ENCODE measurements at places on chromosomes 12 and 14. TPM values are rescaled to one million over a fixed set of nuclear protein-coding genes. Genes with fewer than 3 reads are reported as not detected.
A peak's percentile ranks its signal among the peaks of the same experiment; 100 is the strongest.

- no peak overlapping the region for H3K27ac ChIP-seq
- H3K4me1 ChIP-seq: peaks cover 26% of the 10 kb centered on the region
- peaks cover 88% of the 10 kb centered on the region for H3K27me3 ChIP-seq
- H3K4me3 ChIP-seq: no peak overlapping the region
Measured at GRCh38 chr12:114691196-114691595, 7.2 kb upstream of the TBX3 start.

GRCh38 chr12:14956024-14956891, 5.1 kb downstream of the ARHGDIB start:
- DNase-seq: no peak
- no peak overlapping the region for H3K4me3 ChIP-seq
- H3K4me1 ChIP-seq: peaks cover 3% of the 10 kb centered on the region
- no peaks in the 10 kb centered on the region for H3K36me3 ChIP-seq
- no peak overlapping the region for H3K27ac ChIP-seq

- H3K27ac ChIP-seq: no peak overlapping the region
- H3K27me3 ChIP-seq: peaks cover 9% of the 10 kb centered on the region
- no peak overlapping the region for H3K4me3 ChIP-seq
- DNase-seq: no peak
Measured at GRCh38 chr14:101365329-101366158, 195.8 kb upstream of the DIO3 start.

KLHL33 gene
- 1.1 TPM for total RNA-seq

KLRC3 gene
- total RNA-seq: 0.09 TPM

DNA sequence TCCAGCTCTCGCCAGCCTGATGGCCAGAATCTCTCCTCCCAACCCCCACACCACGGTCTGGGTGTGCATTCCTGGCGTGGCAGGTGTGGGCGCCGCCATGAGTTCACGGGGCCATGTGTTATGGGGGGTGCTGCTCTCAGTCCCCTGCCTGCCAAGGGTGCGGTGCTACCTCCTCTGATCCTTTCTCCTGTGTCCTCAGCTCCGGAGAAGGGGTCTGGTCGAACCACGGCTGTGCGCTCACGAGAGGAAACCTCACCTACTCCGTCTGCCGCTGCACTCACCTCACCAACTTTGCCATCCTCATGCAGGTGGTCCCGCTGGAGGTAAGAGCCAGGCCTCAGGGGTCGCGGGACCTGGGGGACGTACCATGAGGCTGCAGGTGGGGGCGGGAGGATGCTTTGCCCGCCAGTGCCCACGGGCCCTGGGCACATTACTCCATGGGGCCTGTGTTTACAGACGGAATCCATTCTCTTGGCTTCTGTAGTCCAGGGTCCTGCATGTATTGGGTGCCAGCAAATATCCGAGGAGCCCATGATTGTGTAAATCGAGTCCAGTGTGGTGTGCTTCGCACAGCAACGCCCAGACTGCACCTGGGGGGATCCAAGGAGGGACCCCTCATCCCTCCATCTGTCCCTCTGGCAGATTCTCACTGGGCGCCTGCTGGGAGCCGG, 130.8 kb downstream of the ADGRD1 start:
- no peak for DNase-seq
- H3K27ac ChIP-seq: no peak overlapping the region
- no peaks in the 10 kb centered on the region for H3K27me3 ChIP-seq
- no peaks in the 10 kb centered on the region for H3K4me1 ChIP-seq
- H3K36me3 ChIP-seq: no peaks in the 10 kb centered on the region

DNA sequence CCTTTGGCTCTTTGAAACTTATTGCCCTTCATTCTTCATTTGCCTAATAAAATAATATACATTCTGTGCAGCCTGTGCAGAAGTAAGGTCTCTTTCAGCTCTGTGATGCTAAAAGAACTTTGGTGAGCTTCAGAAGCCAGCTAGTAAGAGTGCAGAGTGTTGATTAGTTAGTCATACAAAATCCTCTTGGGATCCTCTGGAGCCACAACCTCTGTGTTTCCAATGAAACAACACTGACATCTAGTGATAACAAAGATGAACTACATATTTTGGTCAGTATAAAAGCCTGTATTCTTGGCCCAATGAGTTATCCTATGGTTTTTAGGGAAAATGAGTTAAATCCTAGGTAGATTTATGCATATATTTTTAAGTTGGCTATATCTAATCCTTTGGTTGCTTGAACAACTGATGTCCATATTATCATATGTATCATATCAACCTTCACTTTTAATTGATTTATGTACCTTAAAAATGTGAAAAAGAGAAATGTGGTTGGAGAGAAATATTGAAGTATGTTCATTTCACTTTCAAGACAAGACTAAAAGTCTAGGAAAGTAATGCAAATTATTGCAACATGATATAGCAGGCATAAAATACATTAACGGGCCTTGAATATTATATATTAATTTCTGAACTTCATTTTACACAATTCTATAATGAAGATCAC, 158.4 kb downstream of the KLHL28 start:
- H3K27ac ChIP-seq: no peak overlapping the region
- H3K4me3 ChIP-seq: no peak overlapping the region
- DNase-seq: peak; percentile 75
- no peaks in the 10 kb centered on the region for H3K4me1 ChIP-seq

DNA sequence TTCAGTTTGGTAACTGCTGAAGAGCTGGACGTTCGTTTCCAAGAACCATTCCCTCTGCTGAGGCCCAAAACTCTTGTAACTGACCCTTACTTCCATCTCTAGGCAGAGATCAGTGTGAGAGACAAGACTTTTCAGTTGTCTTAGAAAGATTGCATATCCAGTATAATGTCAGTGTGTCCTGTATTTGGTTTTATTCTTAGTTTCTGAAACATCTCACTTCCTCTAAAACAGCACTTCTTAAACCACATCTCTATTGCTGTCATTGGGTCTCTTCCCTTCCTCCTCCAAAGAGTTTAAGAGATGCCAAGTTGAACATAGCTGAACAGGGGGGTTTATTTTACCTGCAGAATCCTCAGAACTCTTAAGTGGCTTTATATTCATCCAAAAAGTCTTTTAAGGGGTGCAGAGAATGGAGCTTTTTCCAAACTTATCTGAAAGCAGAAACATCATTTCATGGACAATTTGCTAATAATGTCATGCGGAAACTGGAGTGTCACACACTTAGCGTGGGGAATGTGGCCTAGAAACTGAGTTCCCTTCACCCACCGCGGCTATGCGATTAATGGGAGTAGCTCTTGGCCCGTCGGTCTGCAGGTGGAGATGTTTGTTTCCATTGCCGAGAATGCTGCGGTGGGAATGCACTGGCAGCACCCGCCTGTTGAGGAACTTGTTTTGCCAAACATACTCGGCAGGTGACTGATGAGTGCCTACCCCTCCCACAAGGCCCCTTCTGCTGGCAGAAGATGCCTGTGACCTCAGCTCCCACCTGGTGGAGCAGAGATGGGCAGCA, 148.2 kb downstream of the ADGRD1 start:
- H3K4me3 ChIP-seq: no peak overlapping the region
- H3K36me3 ChIP-seq: no peaks in the 10 kb centered on the region
- peaks cover 2% of the 10 kb centered on the region for H3K27me3 ChIP-seq
- no peak overlapping the region for H3K27ac ChIP-seq

HVCN1 gene
- 5.6 TPM for total RNA-seq

- H3K27me3 ChIP-seq: no peaks in the 10 kb centered on the region
- DNase-seq: peak; percentile 31
- no peak overlapping the region for H3K27ac ChIP-seq
- peaks cover 4% of the 10 kb centered on the region for H3K4me1 ChIP-seq
Measured at GRCh38 chr12:96514328-96514727, 25.0 kb downstream of the CFAP54 start.

ALDH1L2 gene
- total RNA-seq: 7.5 TPM

- DNase-seq: no peak
- no peak overlapping the region for H3K4me3 ChIP-seq
- no peaks in the 10 kb centered on the region for H3K4me1 ChIP-seq
Measured at GRCh38 chr12:104094284-104094683, 30.0 kb downstream of the HCFC2 start.

OTUB2 gene
- total RNA-seq: 0.93 TPM

GRCh38 chr12:55932551-55932910, 1.6 kb downstream of the DGKA start:
- DNase-seq: peak; percentile 48
- H3K4me1 ChIP-seq: peaks cover 36% of the 10 kb centered on the region
- peak overlapping the region; percentile 13 for H3K27ac ChIP-seq
- H3K27me3 ChIP-seq: peaks cover 12% of the 10 kb centered on the region
- peak overlapping the region; percentile 72 for H3K4me3 ChIP-seq
- no peaks in the 10 kb centered on the region for H3K36me3 ChIP-seq

DNA sequence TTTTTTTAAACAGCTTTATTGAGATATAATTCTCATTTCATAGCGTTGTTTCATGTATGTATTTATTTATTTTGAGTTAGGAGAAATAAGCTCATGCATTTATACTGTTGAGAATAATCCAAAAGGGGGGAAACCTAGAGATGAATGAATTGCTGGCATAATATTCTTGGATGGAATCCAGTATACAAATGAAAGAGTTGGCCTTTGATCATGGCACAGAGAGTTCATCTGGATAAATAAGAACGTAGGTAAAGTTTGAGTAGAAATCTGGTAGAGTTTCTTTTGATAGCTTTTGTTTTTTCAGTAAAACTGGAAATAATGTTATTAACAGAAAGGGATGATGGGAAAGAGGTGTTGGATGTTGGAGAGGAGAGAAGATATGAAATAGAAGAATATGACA, 166.2 kb downstream of the LRRK2 start:
- no peak overlapping the region for H3K27ac ChIP-seq
- DNase-seq: no peak
- H3K27me3 ChIP-seq: no peaks in the 10 kb centered on the region
- no peaks in the 10 kb centered on the region for H3K4me1 ChIP-seq

PMCH gene
- not detected for total RNA-seq

DNA sequence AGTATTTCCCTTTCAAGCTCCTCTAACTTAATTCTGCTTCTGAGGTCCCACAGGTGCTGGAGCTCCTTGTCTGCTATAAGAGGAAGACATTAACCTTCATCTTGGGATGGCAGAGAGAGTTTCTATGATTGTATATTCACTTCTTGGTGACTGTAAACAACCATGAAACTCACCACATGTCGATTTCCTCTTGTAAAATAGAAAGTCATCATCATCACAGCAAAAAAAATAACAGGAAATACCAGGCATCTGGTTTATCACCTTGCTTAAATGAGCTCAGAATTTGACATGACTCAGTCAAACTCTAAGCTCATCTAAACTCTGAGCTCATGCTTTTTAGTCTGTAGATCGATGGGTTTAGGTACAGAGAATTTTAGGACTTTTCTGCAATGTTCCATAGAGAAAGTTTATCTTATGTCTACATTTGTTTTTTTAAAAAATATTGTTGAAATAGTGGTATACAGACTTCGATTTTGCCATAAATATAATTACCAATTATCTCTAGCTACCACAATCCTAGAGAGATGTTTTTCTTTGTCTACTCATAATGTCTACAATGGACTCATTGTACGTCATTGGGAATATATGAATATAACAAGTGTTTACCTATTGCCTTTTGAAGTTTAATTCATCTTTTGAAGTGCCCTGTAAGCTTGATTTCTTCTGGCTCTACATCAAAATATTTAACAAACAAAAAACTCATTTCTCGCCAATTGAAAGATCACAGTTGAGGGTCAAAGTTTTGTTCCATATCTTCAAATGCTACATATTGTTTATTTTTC, 58.4 kb downstream of the IGF1 start:
- peaks cover 5% of the 10 kb centered on the region for H3K36me3 ChIP-seq
- H3K27me3 ChIP-seq: no peaks in the 10 kb centered on the region
- H3K4me1 ChIP-seq: peaks cover 4% of the 10 kb centered on the region
- H3K27ac ChIP-seq: no peak overlapping the region
- no peak overlapping the region for H3K4me3 ChIP-seq

DNA sequence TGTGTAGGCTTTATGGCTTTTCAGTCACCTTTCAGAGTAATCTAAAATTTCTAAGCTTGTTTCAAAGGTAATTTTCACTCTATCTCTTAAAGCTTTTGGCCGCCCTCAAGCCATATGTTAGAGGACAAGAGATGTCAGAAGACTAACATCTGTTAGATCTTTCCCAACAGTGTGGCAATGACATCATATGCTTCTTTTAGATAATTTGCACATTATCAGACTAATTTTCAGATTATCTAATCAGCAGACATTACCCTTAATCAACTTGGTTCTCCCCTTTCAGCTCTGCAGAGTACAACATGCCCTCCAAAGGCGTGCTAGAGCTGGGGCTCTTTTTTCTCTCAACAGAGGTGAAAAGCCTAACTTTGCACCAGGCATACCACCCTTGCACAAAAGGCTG, 207.1 kb downstream of the DPF3 start:
- H3K4me3 ChIP-seq: no peak overlapping the region
- no peaks in the 10 kb centered on the region for H3K4me1 ChIP-seq
- peaks cover 3% of the 10 kb centered on the region for H3K27me3 ChIP-seq
- H3K27ac ChIP-seq: no peak overlapping the region

TGM1 gene
- 0.71 TPM for total RNA-seq

DNA sequence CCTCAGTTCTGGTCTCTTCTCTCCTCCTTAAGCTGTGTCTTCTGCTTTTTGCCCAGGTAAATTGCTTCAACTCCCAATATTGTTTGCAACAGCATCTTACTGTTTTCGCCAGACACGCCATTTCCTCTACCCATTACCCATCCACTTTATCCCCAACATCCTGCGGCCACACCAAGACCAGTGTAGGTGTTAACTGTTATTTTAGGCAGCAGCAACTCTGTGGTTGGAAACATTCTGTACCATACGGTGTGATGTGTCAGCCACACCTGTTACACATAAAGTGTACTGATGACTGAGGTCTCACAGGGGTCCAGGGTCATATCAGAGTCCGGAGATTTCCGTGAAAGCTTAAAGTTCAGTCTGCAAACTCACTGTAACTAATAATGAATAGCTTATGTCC, 21.8 kb upstream of the KLRD1 start:
- no peak overlapping the region for H3K4me3 ChIP-seq
- no peak for DNase-seq
- no peak overlapping the region for H3K27ac ChIP-seq
- no peaks in the 10 kb centered on the region for H3K4me1 ChIP-seq
- H3K36me3 ChIP-seq: no peaks in the 10 kb centered on the region

GRCh38 chr14:81127785-81128184, 93.0 kb downstream of the GTF2A1 start:
- no peak overlapping the region for H3K27ac ChIP-seq
- no peaks in the 10 kb centered on the region for H3K27me3 ChIP-seq
